Kidney (tissue), 22 donors: ENCODE measurements at places on chromosomes 6 and 20. TPM values are rescaled to one million over a fixed set of nuclear protein-coding genes. Genes with fewer than 3 reads are reported as not detected.

GRCh38 chr20:3590164-3590563, 73.0 kb downstream of the GFRA4 start:
- H3K4me3 ChIP-seq = no peak overlapping the region
- H3K27ac ChIP-seq = no peak overlapping the region
- no peaks in the 10 kb centered on the region for H3K27me3 ChIP-seq
- H3K4me1 ChIP-seq = no peaks in the 10 kb centered on the region
- no peak for DNase-seq

DNA sequence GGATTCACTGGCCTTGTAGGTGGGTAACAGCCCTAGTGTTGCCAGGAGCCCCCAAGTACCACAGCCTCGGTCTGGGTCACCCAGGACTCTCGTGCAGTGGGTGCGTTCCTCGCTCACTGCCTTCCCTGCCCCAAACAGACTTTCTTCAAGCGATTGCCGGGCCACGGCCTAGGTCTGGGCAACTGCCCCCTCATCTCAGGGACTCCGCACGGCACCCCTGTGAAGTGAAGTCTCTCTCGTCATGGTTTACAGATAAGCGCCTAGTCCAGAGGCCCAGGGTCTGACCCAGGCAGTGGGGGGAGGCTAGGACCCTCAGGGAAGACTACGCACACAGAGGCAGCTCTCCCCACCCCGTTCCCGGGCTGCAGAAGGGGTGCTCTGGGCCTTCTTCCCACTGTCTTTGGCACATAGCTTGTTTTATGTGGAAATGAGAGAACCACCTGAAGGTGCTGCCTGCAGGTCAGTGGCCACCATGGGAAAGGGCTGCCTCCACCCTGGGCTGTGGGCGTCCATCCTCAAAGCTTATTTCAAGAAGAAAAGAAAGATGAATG, 220.8 kb downstream of the ERMARD start:
- H3K36me3 ChIP-seq = no peaks in the 10 kb centered on the region
- no peak overlapping the region for H3K27ac ChIP-seq
- DNase-seq = no peak
- no peaks in the 10 kb centered on the region for H3K27me3 ChIP-seq
- H3K4me1 ChIP-seq = no peaks in the 10 kb centered on the region
- H3K4me3 ChIP-seq = no peak overlapping the region

DNA sequence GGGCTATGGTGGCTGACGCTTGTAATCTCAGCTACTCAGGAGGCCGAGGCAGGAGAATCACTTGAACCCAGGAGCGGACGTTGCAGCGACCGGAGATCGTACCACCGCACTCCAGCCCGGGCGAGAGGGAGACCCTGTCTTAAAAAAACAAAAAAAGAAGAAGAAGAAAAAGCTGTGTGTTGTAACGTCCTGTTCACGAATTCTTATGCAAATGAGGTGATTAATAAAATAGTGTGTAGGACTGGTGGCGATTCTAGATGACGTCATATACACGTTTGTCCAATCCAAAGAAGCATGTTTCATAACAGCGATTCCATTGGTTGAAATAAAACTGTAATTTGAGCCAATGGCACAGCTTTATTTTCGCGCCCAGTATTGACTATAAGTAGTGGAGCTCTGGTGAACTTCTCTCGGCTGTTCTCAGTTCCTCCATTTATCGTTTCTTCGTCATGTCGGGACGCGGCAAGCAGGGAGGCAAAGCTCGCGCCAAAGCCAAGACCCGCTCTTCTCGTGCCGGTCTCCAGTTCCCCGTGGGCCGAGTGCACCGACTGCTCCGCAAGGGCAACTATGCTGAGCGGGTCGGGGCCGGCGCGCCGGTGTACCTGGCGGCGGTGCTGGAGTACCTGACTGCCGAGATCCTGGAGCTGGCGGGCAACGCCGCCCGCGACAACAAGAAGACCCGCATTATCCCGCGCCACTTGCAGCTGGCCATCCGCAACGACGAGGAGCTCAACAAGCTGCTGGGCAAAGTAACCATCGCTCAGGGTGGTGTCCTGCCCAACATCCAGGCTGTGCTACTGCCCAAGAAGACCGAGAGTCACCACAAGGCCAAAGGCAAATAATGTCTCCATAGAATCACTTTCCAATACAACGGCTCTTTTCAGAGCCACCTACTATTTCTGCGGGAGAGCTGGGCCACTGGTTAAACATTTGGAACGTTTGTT, 47.0 kb downstream of the OR2B2 start:
- H3K27ac ChIP-seq = no peak overlapping the region
- peak overlapping the region; percentile 70 for H3K4me3 ChIP-seq
- peak; percentile 94 for DNase-seq
- no peaks in the 10 kb centered on the region for H3K36me3 ChIP-seq
- H3K27me3 ChIP-seq = no peaks in the 10 kb centered on the region
- H3K4me1 ChIP-seq = peaks cover 8% of the 10 kb centered on the region

The ASIP gene
- total RNA-seq = not detected

The ADNP gene
- 66.7 TPM for total RNA-seq
